H4 (cell line): ENCODE measurements at places on chromosomes 2 and 18.

DNA sequence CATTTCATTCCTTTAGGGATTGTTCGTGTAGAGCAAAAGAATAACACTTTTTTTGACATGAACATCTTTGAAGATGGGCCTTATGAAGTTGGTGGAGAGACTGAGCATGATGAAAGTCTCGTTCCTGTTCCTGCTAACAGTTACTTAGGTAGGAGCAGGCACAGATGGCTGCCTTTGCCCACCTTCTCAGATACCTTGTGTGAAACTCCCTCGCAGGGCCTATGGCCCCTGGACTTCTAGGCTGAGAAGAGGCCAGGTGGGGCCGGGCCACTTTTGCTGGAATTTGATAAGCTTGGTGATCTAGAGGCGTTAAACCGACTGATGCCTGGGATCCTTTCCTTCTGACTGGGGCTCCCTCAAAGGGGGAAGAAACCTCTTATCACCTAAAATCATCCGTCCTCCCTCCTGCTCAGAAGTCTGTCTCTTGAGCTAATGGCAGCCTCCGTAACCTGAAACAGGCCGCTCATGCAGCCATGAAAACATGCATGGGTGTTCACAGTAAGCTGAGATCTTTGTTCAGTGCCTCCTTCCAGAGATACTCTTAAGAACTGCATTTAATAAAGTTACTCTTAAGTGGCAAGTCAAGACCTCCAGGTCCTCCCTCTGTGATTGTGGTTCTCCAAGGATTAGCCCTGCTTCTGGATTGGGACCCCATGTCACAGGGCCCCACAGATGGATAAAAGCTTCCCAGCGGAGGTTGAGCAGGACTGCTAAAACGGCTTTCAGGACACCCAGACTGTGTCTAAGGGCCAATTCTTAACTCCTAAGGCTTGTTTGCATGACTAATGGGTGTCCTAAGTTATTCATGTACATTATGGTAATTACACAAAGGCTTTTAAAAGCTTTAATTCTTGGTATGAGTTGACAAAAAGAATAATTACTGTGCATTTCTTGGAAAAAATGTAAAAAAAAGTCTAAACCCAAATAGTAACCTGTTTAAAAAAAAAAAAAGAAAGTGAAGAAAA, 43.9 kb downstream of the ITGA6 start:
- DNase-seq: no peak

DNA sequence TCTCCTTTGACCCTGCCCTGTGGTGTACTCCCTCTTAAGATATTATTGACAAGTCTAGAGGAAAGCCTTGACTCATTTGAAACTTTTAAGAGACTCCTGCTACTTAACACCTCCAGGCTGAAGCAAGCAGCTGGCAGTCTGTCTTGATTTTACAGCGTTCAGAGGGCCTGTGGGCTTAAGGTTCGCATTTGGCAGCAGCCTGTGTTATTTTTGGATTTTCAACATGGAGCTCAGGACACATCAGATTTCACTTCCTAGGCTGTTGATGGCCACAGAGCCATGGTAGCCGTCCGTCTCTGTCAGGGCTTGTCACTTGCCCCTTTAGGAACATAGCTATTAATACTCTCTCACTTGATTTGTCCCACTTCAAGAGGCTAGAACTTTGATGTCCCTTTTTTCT, 73.6 kb downstream of the VWA3B start:
- DNase-seq: no peak

GRCh38 chr18:10190564-10190963, 263.9 kb upstream of the APCDD1 start:
- no peak for DNase-seq

DNA sequence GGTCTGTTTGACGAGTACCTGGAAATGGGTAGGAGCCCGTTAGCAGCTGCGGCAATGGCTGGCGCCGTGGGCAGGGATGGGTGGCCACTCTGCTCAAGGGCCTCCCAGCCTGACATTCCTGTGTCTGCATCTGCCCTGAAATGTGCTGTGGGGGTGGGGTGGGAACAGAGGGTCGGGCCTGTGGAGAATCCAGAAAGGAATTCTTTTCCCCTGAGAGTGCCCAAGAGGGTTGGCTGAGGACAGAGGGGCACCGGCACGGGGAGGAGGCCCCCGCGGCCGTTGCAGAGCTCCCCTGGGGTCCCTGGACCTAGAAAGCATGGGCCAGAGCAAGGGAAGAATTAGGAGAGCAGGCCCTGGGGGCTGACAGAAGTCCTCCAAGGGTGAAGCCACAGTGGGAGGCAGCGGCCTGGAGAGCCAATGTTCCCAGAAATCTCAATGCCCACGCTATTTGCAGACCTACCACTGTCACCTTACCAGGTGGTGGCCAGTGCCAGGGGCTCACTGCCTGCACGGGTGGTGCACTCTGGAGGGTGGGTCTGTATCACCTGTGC, 27.8 kb downstream of the ANO7 start:
- no peak for DNase-seq

- no peak for DNase-seq
Measured at GRCh38 chr2:210428393-210429179, 48.0 kb downstream of the LANCL1 start.

DNA sequence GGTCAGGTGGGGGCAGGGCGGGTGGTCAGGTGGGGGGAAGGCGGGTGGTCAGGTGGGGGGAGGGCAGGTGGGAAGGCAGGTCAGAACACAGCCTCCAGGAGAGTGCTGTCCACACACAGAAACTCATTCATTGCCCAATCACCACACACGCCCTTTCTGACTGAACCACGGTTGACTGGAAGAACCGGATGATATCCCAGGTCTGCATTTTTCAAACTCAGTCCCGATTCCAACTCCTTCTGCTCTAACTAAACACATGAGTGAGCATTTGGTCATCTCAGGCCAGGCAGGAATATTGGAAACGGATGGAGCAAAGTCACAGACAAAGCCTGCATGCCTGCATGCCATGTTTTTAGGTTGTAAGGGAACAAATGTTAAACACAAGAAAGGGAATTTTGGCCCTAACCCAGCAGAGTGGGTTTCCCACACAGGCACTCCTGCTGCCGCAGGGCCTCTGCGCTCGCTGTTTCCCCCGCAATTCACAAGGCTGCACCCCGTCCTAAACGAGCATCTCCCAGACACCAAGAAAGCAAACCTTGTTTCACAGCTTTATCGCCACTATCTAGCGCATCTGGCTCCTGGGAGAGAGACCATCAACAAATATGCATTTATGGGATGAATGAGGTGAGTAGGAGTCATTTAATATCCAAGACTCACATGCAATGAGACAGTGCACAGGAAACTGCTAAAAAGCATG, 100.1 kb downstream of the ZNF516 start:
- no peak for DNase-seq

- no peak for DNase-seq
Measured at GRCh38 chr2:130756874-130757668, 1.7 kb downstream of the AMER3 start.

DNA sequence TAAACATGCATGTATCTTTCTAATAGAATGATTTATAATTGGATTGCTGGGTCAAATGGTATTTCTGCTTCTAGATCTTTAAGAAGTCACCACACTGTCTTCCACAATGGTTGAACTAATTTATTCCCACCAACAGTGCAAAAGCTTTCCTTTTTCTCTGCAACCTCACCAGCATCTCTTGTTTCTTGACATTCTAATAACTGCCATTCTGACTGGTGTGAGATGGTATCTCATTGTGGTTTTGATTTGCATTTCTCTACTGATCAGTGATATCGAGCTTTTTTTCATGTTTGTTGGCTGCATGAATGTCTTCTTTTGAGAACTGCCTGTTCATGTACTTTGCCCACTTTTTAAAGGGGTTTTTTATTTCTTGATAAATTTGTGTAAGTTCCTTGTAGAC, 182.5 kb downstream of the ANKRD44 start:
- DNase-seq: no peak

GRCh38 chr18:76686737-76687231, 135.6 kb upstream of the ZNF236 start:
- DNase-seq: peak; percentile 60

- no peak for DNase-seq
Measured at GRCh38 chr2:118094503-118094902, 6.2 kb downstream of the INSIG2 start.
